ENCODE measurements at places on chromosomes 16 and 17.

GRCh38 chr16:5575646-5576245 lies 478.2 kb upstream of the EEF2KMT start:
- no peak for DNase-seq

- DNase-seq = no peak
These were observed 3.5 kb downstream of the SPDYE4 start for GRCh38 chr17:8754890-8755289.

DNA sequence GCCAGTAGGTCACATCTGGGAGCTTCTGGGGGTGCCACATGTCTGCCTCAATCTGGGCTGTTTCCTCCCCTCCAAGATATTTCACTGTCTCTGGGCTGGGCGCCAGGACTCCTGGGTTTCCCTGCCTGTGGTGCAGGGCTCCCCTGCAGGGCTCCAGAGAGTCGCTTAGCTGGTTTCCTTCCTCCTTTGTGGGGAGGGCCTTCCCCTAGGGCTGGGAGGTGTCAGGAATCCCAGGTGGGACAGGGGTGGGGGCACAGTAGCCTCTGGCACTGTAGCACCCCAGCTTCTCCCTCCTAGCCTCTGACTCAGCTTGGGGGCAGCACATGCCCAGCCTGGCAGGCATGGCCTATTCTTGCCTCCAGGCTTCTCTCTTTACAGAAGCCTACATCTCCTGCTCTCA lies 2.6 kb downstream of the RARA start:
- peak; percentile 22 for DNase-seq

GRCh38 chr17:50469208-50469605 lies 527 bp upstream of the CHAD start:
- no peak for DNase-seq

- no peak for DNase-seq
These were observed 2.6 kb downstream of the ADCY9 start for GRCh38 chr16:4113358-4114256.

- DNase-seq = peak; percentile 26
These were observed 7.0 kb upstream of the RBFOX3 start for GRCh38 chr17:79617740-79618382.

DNA sequence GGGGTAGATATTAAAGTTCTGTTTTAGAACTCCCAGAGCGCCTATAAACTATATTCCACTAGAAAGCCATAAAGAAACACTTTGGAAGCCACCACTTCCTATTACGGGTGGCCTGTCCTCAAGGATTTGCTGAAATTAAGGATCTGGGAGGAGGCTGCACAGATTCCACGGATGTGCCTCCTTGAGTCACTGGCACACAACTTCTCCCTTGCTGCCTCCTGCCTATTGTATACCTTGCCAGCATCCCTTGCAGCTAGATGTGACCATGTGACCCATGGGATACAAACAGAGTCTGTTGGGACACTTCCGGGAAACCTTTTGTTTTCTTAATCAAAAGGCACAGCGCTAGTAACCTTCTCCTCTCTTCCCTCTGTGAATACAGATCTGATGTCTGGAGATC lies 263.0 kb downstream of the C16orf95 start:
- DNase-seq = no peak

DNA sequence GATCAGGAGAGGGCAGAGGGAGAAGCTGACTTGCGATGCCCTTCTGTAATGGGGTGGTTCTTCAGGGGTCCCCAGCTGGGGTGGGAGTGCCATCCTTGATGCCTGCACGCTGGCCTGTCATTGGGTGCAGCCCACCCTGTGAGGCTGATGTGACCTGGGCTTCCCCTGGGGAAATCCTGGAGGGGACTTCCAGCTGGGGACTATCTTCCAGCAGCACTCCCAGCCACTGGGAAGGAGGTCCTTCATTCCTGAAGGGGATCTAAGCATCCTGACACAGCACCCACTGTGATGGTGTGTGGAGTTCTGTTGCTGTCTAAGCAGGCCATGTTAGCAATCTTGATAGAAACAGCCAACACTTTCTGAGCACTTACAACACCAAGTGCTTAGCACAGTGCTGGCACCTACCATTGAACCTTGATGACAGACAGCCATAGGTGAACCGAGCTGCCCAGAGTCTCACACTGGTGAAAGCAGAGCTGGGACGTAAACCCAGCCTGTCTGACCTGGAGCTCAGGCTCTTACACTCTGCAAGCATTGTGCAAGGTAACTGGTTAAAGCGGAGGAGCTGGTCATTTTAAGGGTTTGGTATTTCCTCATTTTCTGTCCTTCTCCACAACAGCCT lies 211.3 kb downstream of the CCDC182 start:
- no peak for DNase-seq
